Neural progenitor cell (in vitro differentiated cells): ENCODE measurements at places on chromosomes 4 and X.

DNA sequence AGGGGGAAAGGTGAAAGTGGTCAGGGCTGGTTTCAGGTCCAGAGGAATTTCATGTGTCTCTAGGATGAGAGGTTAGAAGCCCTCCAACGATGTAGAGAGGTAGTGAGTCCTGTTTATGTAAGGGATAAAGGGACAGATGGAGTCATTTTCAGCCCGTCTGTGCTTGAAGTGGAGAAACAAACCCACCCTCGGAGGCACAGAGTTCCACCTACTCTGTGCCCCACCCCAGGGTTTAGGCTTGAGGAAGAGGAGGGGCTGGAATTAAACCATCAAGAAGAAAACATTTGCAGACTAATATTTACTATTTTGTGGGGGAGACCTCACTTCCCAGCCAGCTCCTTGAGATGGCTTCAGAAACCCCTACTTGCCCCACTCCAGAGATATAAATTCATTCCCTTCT lies 868 bp upstream of the GNL3L start:
- H3K4me1 ChIP-seq, result no peaks in the 10 kb centered on the region
- H3K27me3 ChIP-seq, result no peaks in the 10 kb centered on the region
- no peaks in the 10 kb centered on the region for H3K36me3 ChIP-seq
- H3K27ac ChIP-seq, result no peak overlapping the region

GRCh38 chrX:9267415-9267814 lies 197.4 kb upstream of the TBL1X start:
- H3K4me3 ChIP-seq, result no peak overlapping the region
- DNase-seq, result no peak

GRCh38 chr4:751676-752075 lies 46.0 kb downstream of the PCGF3 start:
- H3K4me1 ChIP-seq, result no peaks in the 10 kb centered on the region
- H3K36me3 ChIP-seq, result no peaks in the 10 kb centered on the region
- no peak overlapping the region for H3K4me3 ChIP-seq
- no peak for DNase-seq
- no peaks in the 10 kb centered on the region for H3K27me3 ChIP-seq

- no peak overlapping the region for H3K27ac ChIP-seq
- no peaks in the 10 kb centered on the region for H3K27me3 ChIP-seq
- H3K4me3 ChIP-seq, result no peak overlapping the region
- peaks cover 6% of the 10 kb centered on the region for H3K36me3 ChIP-seq
Observed at GRCh38 chr4:7062816-7063215, 5.0 kb downstream of the GRPEL1 start.

GRCh38 chrX:3806630-3807029 lies 93.2 kb upstream of the PRKX start:
- DNase-seq, result no peak
- no peaks in the 10 kb centered on the region for H3K27me3 ChIP-seq
- no peaks in the 10 kb centered on the region for H3K36me3 ChIP-seq
- no peak overlapping the region for H3K4me3 ChIP-seq
- no peak overlapping the region for H3K27ac ChIP-seq

GRCh38 chrX:155962906-155963305 lies 34.6 kb upstream of the IL9R start:
- H3K27me3 ChIP-seq, result no peaks in the 10 kb centered on the region
- H3K4me1 ChIP-seq, result no peaks in the 10 kb centered on the region
- H3K4me3 ChIP-seq, result no peak overlapping the region
- no peak for DNase-seq
- H3K36me3 ChIP-seq, result no peaks in the 10 kb centered on the region

DNA sequence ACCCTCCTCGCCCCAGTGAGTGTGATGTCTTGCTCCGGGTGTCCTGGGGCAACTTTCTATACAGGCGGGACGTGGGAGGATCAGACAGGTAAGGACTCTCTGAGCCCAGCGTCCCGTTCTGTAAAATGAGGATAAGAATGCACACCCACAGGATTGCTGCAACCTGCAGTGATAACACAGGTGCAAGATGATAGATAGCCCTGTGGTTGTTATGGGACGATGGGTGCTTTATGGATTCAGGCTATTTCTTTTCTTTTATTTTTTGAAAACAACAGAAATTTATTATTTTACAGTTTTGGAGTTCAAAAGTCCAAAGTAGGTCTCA lies 28.6 kb downstream of the BEX3 start:
- H3K4me3 ChIP-seq, result peak overlapping the region; percentile 63
- no peaks in the 10 kb centered on the region for H3K36me3 ChIP-seq
- DNase-seq, result no peak
- no peaks in the 10 kb centered on the region for H3K4me1 ChIP-seq
- no peak overlapping the region for H3K27ac ChIP-seq

DNA sequence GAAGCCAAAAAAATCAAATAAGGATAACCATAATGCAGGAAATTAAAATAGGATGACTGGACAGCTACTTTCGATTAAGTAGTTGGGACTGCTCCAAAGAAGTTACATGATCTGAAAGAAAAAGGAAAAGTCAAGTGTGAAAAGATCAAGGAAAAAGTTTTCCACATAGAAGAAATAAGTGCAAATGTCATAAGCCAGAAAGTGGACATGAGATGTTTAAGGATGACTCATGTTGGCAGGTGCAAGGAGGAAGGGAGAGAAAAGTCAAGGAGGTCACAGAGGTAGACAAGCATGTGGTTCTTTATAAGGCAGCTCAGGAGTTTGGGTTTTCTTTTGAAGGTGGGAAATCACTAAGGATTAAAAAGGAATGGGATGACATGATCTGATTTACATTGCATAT lies 89.8 kb upstream of the GPRIN3 start:
- no peaks in the 10 kb centered on the region for H3K27me3 ChIP-seq
- H3K4me3 ChIP-seq, result no peak overlapping the region
- no peaks in the 10 kb centered on the region for H3K4me1 ChIP-seq
- H3K36me3 ChIP-seq, result no peaks in the 10 kb centered on the region

DNA sequence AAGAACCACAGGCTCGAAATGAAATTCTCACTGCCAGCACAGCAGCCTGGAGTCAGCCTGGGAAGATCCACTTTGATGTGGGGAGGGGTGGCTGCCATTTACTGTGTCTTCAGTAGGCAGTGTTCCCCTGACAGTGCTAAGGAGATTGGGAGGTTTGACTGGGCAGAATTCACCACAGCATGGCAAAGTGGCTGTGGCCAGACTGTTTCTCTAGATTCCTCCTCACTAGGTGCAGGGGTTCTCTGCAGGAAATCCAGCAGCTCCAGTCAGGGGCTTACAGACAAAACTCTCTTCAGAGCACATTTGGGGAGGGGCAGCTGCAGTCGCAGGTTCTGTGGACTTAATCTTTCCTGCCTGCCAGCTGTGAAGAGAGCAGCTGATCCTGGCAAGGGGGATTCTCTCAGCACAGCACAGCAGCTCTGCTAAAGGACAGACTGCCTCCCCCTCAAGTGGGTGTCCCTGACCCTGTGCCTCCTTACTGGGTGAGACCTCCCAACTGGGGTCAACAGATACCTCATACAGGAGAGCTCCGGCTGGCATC lies 1174.0 kb downstream of the RAPGEF2 start:
- H3K4me1 ChIP-seq, result peaks cover 8% of the 10 kb centered on the region
- no peaks in the 10 kb centered on the region for H3K27me3 ChIP-seq
- peak; percentile 51 for DNase-seq
- no peak overlapping the region for H3K27ac ChIP-seq
- H3K36me3 ChIP-seq, result no peaks in the 10 kb centered on the region

DNA sequence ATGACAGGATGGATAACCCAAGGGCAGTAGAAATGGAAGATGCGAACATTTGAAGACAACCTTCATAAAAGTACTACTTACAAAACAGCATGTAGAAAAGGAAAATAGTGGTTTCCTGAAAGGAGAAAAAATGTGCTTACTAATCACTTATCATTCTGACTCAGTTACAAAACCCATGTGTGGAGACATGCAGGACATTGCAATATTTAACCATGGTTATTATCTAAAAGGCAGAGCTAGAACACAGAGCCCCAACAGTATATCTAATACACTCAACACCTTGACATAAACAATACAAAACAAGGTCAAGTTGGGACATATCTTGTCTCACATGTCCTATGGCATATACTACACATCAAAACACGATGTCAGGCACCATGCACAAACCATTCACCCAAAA lies 55.9 kb downstream of the EIF4E start:
- DNase-seq, result no peak
- H3K4me3 ChIP-seq, result no peak overlapping the region
- no peaks in the 10 kb centered on the region for H3K4me1 ChIP-seq
- peaks cover 3% of the 10 kb centered on the region for H3K36me3 ChIP-seq
- no peak overlapping the region for H3K27ac ChIP-seq

GRCh38 chrX:100368167-100368566 lies 41.9 kb downstream of the PCDH19 start:
- H3K27ac ChIP-seq, result no peak overlapping the region
- H3K36me3 ChIP-seq, result no peaks in the 10 kb centered on the region
- peak; percentile 42 for DNase-seq
- H3K4me3 ChIP-seq, result no peak overlapping the region

GRCh38 chr4:73299548-73300280 lies 41.1 kb upstream of the ANKRD17 start:
- H3K4me3 ChIP-seq, result no peak overlapping the region
- H3K4me1 ChIP-seq, result no peaks in the 10 kb centered on the region
- H3K27me3 ChIP-seq, result no peaks in the 10 kb centered on the region
- no peak overlapping the region for H3K27ac ChIP-seq

- H3K36me3 ChIP-seq, result no peaks in the 10 kb centered on the region
- DNase-seq, result no peak
- no peaks in the 10 kb centered on the region for H3K27me3 ChIP-seq
- H3K27ac ChIP-seq, result no peak overlapping the region
- H3K4me3 ChIP-seq, result no peak overlapping the region
- H3K4me1 ChIP-seq, result no peaks in the 10 kb centered on the region
Observed at GRCh38 chr4:106624671-106625070, 256.1 kb upstream of the GIMD1 start.

GRCh38 chrX:107738768-107739167 lies 36.8 kb downstream of the TSC22D3 start:
- no peak for DNase-seq
- peaks cover 26% of the 10 kb centered on the region for H3K4me1 ChIP-seq
- no peak overlapping the region for H3K27ac ChIP-seq
- H3K4me3 ChIP-seq, result no peak overlapping the region

DNA sequence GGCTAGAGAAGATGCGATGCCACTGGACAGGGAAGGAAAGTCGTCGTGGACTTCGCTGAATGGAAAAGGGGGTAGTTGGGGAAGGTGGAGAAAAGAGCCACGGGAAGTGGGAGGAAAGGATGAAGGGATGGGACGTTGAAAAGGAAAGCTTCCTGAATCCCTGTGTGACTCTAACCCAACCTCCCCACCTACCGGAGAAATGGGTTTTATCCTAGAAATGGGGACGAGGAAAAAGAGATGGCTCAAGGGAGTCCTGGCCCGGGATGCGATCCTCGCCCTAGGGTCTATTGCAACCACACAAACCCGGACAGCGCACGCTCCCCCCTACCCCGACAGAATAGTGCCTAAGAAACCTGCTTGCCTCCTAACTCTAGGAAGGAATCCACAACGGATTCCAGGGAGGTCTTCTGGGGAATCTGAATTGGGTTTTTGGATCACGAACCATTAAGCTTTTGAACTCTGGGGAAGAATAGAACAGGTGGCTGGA lies 738 bp upstream of the TSPAN5 start:
- H3K36me3 ChIP-seq, result no peaks in the 10 kb centered on the region
- H3K27ac ChIP-seq, result no peak overlapping the region
- peaks cover 56% of the 10 kb centered on the region for H3K4me1 ChIP-seq

DNA sequence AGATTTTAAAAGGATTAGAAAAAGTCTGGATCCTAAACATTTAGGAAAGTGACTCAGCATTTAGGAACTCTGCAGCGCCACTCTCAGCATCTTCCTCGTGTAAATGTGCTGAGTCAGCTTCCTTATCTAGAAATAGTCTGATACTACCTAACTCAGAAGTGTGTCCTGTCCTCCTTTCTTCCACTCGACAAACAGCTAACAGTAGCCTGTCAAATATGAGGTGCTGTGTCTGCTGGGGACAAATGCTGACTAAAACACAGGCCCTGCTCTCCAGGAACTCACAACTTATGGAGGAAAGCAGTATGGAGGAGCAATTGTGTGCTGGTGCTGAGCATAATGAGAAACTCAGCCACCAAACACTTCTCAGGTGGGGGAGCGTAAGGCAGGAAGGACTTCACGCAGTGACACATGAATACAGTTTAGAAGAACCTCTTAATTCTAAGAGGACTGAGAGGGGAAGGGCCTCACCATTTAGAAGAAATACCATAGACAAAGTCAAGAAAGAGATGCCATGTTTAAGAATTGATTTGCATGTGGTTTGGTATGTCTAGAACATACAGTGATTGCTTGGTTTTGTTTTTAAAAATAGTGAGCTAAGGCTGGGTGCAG lies 125.3 kb downstream of the SOWAHB start:
- no peaks in the 10 kb centered on the region for H3K4me1 ChIP-seq
- no peak overlapping the region for H3K27ac ChIP-seq
- H3K27me3 ChIP-seq, result no peaks in the 10 kb centered on the region
- H3K36me3 ChIP-seq, result peaks cover 18% of the 10 kb centered on the region

DNA sequence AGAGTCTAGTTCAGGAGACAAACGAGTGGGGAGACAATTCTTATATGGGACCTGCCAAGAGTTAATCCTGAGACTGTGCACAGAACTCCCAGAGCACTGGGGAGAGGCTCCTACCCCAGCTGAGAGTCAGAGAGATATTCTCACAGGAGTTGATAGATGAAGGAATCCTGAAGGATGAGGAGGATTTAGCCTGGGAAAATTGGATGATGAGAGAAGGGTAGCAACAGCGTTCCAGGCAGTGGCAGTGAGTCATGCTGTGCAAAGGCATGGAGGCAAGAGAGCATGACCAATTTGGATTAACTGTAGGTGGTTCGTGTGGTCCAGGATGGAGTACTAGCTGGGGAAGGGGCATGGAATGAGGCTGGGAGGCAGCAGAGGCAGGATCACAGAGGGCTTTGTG lies 318.6 kb downstream of the LDB2 start:
- no peak for DNase-seq
- H3K27ac ChIP-seq, result no peak overlapping the region
- H3K36me3 ChIP-seq, result no peaks in the 10 kb centered on the region

- H3K4me3 ChIP-seq, result no peak overlapping the region
- H3K36me3 ChIP-seq, result no peaks in the 10 kb centered on the region
- no peak overlapping the region for H3K27ac ChIP-seq
- no peaks in the 10 kb centered on the region for H3K4me1 ChIP-seq
- no peak for DNase-seq
Observed at GRCh38 chrX:151985955-151986354, 11.5 kb upstream of the GABRE start.

- H3K36me3 ChIP-seq, result no peaks in the 10 kb centered on the region
- H3K27ac ChIP-seq, result no peak overlapping the region
- no peaks in the 10 kb centered on the region for H3K4me1 ChIP-seq
- H3K4me3 ChIP-seq, result no peak overlapping the region
- no peaks in the 10 kb centered on the region for H3K27me3 ChIP-seq
Observed at GRCh38 chr4:21628916-21629610, 319.5 kb downstream of the KCNIP4 start.

GRCh38 chr4:142262956-142263355 lies 583.1 kb downstream of the INPP4B start:
- H3K4me3 ChIP-seq, result no peak overlapping the region
- no peaks in the 10 kb centered on the region for H3K4me1 ChIP-seq
- no peak overlapping the region for H3K27ac ChIP-seq
- peak; percentile 69 for DNase-seq
- no peaks in the 10 kb centered on the region for H3K36me3 ChIP-seq
- H3K27me3 ChIP-seq, result no peaks in the 10 kb centered on the region
